ENCODE measurements at places on chromosomes 1 and 21.

- no peak for DNase-seq
These were observed 28.3 kb downstream of the PRMT2 start for GRCh38 chr21:46663754-46664153.

DNA sequence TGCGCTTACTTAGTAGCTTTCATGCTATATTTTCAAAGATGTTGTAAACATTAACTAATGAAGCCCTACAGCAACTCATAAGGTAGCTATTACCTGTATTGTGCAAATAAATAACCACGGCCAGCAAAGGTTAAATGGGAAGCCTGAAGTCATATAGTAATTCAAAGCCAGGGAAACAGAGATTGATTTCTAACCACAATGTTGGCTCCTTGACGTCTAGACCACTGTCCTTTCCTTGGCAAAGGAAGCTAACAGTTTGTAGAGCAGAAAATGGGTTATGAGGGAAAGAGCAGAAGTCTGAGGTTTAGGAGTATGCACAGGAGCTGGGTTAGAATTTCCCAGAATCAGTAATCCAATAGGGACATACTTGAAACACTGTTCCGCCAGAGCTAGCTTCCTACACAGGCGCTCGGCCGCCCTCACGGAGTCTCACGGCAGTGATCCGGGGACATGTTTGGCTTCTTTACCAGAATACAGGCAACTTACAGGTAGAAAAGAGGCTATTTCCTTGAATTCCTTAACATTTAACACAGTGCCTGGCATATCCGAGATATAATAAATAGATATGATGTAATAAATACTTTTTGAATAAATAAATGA is 298.8 kb upstream of the LYPLAL1 start:
- no peak for DNase-seq

DNA sequence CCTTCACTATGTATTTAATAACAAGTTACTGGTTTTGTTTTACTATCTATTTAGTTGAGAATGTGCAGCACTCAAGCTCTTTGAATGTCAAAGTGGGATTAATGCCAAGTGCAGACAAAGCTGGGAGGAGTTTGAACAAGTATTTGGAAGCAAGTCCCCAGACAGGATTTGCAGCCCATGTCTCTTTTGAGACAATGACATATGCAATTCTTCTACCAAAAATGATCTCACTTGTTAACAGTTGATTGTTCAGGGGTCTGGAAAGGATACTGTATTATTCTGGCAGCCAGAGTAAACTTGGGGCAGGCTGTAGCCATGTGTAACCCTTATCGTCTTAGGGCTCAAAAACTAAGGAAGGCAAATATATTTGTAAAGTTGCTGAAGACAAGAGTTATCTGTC is 15.8 kb downstream of the COLGALT2 start:
- DNase-seq = no peak

DNA sequence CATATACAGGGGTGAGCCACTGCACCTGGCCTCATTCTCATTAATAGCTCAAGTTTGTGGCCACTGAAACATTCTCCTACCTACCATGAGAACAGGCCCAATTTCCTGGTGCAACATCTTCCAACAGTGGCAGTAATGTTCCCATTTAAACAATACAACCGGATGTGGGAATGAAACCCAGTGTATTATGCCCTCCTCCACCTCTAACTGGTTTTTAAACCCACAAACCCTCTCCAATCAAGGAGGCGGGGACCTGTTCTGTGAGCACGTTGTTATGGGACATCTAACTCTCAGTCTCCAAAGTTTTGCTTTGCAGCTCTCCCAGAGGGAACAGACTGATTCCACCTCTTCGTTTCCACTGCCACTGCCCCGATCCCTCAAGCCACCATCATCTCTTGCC is 2.6 kb downstream of the CTNNBIP1 start:
- DNase-seq = no peak

- DNase-seq = peak; percentile 40
These were observed 44.0 kb upstream of the SCCPDH start for GRCh38 chr1:246680190-246680589.

- no peak for DNase-seq
These were observed 45.7 kb downstream of the EEIG2 start for GRCh38 chr1:108605633-108606032.

GRCh38 chr1:29323636-29324035 is 87.3 kb downstream of the PTPRU start:
- no peak for DNase-seq

GRCh38 chr1:242318140-242318539 is 206.4 kb downstream of the PLD5 start:
- DNase-seq = no peak

DNA sequence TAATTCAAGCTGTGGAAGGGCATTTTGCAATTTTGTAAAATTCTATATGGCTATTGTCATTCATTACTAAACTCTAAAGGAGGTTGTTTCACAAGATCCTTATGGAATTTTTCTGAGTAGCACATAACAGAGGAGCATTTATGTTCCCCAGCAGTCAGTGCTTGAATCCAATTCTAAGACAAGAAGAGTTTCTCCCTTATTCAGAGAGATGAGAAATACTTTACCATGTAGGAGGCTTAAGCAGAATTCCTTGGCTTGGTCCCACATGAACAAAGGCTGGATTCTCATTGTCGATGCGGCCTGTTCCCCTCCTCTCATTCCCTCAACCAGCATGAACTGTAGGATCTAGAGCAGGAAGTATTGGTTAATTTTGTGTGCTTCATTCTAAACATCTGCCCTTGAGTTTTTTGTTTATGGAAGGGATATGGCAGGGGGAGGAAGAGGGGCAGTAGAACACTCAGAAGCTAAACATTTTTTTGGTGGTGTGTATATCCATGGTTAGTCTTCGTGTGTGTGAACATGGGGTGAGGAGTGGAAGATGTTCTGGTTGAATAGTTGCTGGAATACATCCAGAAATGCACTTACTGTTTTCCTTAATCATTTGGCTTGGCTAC is 74.3 kb downstream of the LAMC1 start:
- peak; percentile 84 for DNase-seq

DNA sequence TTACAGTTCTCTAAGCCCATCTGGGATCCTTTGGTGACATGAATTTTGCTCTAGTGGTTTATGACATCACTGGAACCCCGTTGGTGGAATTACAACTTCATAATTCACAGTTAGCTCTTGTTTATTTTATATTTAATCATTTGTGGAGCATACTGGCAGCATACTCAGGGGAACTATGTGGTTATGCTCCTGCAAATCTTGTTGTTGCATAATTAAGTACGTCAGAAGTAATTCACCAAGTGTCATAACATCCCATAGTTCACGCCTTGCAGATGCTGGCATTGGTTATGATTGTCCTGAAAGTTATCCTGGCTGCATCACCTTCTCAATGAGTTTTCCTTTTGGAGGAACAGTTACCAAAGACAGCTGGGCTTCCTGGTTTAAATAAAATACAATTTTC is 16.5 kb downstream of the PRRX1 start:
- peak; percentile 96 for DNase-seq

Data from AG10803 (cell line).